ENCODE measurements at places on chromosomes 5 and 9. TPM values are rescaled to one million over a fixed set of nuclear protein-coding genes. Genes with fewer than 3 reads are reported as not detected.

SLC46A2 gene
- not detected for total RNA-seq

DNA sequence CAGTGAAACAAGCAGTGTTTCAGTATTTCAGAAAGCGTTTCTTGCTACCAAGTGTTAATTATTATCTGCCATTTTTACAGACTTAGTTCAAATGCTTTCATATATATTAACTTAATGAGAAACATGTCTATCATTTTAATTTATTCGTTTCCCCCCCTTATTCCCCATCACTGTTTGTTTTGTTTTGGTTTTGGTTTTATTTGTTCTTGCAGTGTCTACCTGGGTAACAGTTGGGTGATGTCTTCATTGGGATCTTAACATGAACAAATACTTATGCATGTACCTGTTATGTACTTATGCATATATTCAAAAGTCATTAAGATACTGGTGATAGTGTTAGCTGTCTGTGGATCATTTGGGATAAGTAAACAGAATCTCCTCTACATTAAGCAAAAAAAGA lies 108.0 kb downstream of the CDC42SE2 start:
- no peak for DNase-seq

DNA sequence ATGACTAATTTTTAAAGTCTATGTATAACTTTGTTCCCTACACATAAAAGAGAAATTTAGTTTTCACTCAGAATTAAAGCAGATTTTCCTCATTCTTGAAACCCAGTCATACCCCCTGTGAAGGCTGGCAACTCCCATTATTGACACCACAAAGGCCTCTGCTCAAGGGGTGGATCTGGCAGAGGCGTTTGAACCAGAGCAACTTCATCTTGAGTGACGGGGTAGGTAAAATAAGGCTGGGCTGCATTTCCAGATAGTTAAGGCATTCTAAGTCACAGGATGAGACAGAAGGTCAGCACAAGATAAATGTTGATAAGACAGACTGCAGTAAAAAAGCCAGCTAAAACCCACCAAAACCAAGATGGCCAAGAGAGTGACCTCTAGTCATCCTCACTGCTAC lies 177.2 kb upstream of the OR13F1 start:
- no peak for DNase-seq

DNA sequence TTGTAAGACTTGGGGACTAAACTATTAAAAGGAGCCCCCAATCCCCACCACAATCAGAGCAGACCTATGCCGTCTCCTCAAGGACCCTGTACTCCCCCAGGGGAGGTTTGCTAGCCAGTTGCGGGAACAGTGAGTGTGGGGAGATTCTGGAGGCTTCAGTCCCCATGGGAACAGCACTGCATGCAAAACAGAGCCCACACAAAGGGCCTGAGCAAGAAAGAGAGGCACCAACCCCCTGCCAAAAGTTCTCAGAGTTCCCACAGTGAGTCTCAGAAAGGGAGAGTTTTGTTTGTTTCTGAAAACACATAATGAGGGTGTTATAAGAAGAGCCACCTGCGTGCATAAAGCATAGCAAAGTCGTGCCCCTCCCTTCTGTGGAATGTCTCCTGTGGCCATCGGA lies 56.6 kb downstream of the CFAP90 start:
- no peak for DNase-seq

- DNase-seq, result peak; percentile 0
Observed at GRCh38 chr9:26375448-26375847, 517.2 kb downstream of the CAAP1 start.

DNA sequence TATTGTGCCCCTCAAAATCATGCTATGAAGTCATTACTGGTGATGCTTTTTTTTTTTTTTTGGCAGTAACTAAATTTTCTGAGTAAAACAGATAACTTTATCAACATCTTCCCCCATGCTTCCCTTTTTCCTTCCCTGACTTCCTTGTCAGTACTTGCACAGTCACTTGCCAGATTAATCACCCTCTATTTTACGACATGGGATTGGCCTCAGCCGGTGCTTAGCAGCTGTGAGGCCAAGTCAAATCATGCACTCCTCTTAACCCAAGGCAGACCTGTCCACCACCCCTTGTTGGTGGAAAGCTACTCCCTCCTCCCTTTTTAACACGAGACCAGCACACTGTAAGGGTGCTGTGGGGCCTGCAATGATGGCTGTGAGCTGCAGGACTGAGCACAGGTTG lies 118.0 kb upstream of the OTULINL start:
- peak; percentile 75 for DNase-seq

DNA sequence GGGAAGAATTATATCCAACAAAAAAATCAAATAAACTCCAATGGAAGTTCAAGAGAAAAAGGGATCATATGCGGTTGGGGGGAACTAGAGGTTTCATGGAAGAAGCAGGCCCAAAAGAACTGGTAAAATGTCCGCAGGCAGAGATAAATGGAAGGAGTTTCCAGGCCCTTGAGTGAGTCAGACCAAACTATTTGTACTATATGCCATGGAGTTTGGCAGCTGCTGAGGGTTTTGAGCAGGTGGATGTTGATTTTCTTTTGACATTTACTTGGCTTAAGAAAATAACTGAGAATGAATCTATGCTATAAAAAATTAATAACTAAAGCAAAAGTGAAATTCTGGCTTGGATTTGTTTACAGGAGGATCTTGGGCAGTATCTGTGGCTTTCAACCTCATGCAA lies 33.7 kb downstream of the MINAR2 start:
- no peak for DNase-seq
